ENCODE measurements at places on chromosomes 6 and 20. TPM values are rescaled to one million over a fixed set of nuclear protein-coding genes. Genes with fewer than 3 reads are reported as not detected.

The CLPSL2 gene
- total RNA-seq = not detected

The IL17F gene
- total RNA-seq = 0.68 TPM

GRCh38 chr6:150967381-150967780 lies 101.9 kb downstream of the MTHFD1L start:
- H3K27me3 ChIP-seq = no peaks in the 10 kb centered on the region
- peaks cover 15% of the 10 kb centered on the region for H3K36me3 ChIP-seq
- H3K4me3 ChIP-seq = no peak overlapping the region
- peak overlapping the region; percentile 74 for H3K27ac ChIP-seq
- DNase-seq = no peak
- peaks cover 9% of the 10 kb centered on the region for H3K4me1 ChIP-seq

The SLC17A3 gene
- 1.3 TPM for total RNA-seq

The CTCFL gene
- total RNA-seq = not detected

- H3K27me3 ChIP-seq = no peaks in the 10 kb centered on the region
- no peak for DNase-seq
- H3K4me3 ChIP-seq = no peak overlapping the region
- H3K27ac ChIP-seq = no peak overlapping the region
Observed at GRCh38 chr6:29647927-29648642, 8.8 kb upstream of the MOG start.

GRCh38 chr6:6837541-6838080 lies 249.1 kb downstream of the LY86 start:
- DNase-seq = no peak
- no peak overlapping the region for H3K4me3 ChIP-seq
- peaks cover 5% of the 10 kb centered on the region for H3K4me1 ChIP-seq
- no peak overlapping the region for H3K27ac ChIP-seq
- peaks cover 43% of the 10 kb centered on the region for H3K27me3 ChIP-seq

GRCh38 chr20:22775671-22776139 lies 191.3 kb upstream of the FOXA2 start:
- H3K4me3 ChIP-seq = no peak overlapping the region
- H3K27ac ChIP-seq = no peak overlapping the region
- peaks cover 9% of the 10 kb centered on the region for H3K27me3 ChIP-seq
- no peak for DNase-seq

GRCh38 chr6:157261606-157262005 lies 61.7 kb downstream of the TMEM242 start:
- no peak overlapping the region for H3K4me3 ChIP-seq
- H3K27me3 ChIP-seq = peaks cover 16% of the 10 kb centered on the region
- H3K4me1 ChIP-seq = peaks cover 8% of the 10 kb centered on the region
- DNase-seq = no peak
- H3K36me3 ChIP-seq = no peaks in the 10 kb centered on the region

- H3K4me1 ChIP-seq = peaks cover 11% of the 10 kb centered on the region
- H3K36me3 ChIP-seq = peaks cover 2% of the 10 kb centered on the region
- no peaks in the 10 kb centered on the region for H3K27me3 ChIP-seq
- H3K27ac ChIP-seq = peak overlapping the region; percentile 97
- DNase-seq = no peak
Observed at GRCh38 chr20:25309395-25310267, 61.7 kb downstream of the PYGB start.

DNA sequence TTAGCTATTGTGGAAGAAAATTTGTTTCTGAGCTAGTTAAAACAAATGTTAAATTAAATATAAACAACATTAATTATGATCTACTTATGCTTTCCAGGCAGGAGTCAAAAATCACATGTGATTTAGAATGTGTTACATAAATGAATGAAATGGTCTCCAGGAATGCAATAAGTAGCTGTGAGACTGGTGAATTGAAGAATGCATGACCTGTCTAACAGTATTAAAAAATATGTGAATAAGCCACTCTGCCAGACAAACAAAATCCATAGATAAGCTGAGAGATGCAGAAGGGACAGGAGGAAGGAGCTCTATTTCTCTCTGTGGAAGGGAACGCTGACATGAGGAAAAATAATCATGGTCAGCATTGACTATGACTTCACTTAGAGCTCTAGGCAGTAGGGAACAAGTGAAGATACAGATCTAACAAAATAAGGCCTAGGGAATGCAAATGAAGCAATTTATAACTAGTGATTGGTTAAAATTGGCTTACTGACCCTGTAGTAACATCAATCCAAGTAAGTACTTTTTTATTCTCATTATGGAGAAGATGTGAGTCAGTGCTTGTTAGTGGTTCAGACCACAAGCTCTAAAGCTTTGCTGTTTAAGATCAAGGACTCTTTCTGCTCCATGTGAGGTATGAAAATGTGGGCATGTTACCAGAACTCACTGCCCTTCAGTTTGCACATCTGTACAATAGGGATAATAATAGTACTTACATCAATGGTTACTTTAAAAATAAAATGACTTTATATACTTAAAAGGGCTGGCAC lies 432.6 kb downstream of the MMUT start:
- DNase-seq = no peak
- H3K27me3 ChIP-seq = no peaks in the 10 kb centered on the region
- no peaks in the 10 kb centered on the region for H3K4me1 ChIP-seq
- H3K36me3 ChIP-seq = no peaks in the 10 kb centered on the region

DNA sequence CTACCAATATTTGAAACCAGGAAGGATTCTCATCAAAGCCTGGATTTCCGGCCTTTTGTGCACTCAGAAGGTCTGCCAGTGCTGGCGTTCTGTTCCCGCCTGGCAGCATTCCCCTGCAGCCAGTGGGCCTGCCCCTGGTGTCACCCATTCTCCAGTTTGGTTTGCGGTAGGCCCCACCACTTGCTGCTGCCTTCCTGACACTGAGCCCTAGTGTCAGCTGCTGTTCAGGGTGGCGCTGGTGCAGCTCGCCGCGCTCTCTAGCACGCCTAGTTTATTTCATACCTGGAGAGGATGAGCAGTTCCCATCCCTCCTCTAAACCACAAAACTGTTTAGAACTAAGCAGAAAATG lies 9.5 kb downstream of the NPEPL1 start:
- H3K27me3 ChIP-seq = no peaks in the 10 kb centered on the region
- H3K4me1 ChIP-seq = peaks cover 9% of the 10 kb centered on the region
- no peak overlapping the region for H3K4me3 ChIP-seq
- H3K36me3 ChIP-seq = peaks cover 2% of the 10 kb centered on the region

The IYD gene
- total RNA-seq = not detected

DNA sequence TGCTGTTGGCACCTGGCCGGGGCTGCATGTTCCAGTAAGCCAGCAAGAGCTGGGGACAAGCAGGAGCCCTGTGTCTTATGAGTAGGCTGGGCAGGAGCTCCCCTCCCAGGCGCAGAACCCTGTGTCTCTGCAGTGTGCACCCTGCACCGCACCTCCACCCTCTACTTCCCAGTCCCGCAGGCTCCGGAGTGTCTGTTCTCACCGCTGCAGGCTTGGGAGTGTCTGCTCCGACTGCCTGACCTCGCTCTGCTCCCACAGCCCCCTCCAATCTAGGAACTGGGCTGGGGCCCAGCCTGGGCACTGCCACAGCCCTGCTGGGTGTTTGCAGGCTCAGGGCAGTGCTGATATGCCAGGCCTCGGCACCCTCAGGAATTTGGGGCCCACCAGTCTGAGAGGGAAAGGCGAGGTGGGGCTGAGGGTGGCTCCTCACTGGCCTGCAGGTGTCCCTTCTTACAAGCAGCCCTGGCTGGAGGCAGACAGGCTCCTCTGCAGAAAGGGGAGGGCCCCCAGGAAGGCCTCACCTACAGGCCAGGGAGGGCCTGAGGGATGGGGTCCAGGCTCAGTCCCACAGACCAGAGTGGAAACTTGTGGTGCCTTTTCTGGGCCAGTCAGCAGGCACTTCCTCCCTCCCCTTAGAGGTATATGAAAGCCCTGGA lies 871.6 kb upstream of the GJE1 start:
- H3K4me3 ChIP-seq = no peak overlapping the region
- peaks cover 5% of the 10 kb centered on the region for H3K4me1 ChIP-seq
- no peak overlapping the region for H3K27ac ChIP-seq
- no peaks in the 10 kb centered on the region for H3K36me3 ChIP-seq
- no peaks in the 10 kb centered on the region for H3K27me3 ChIP-seq

GRCh38 chr20:17628101-17628841 lies 53.8 kb downstream of the RRBP1 start:
- peaks cover 9% of the 10 kb centered on the region for H3K36me3 ChIP-seq
- no peak for DNase-seq
- no peak overlapping the region for H3K4me3 ChIP-seq
- H3K4me1 ChIP-seq = peaks cover 10% of the 10 kb centered on the region

GRCh38 chr20:23270382-23270911 lies 80.1 kb upstream of the NXT1 start:
- H3K4me3 ChIP-seq = no peak overlapping the region
- no peak for DNase-seq
- no peak overlapping the region for H3K27ac ChIP-seq

The CHRNA4 gene
- not detected for total RNA-seq

The GPX5 gene
- total RNA-seq = not detected

- H3K27ac ChIP-seq = no peak overlapping the region
- no peak overlapping the region for H3K4me3 ChIP-seq
- no peak for DNase-seq
Observed at GRCh38 chr6:52877168-52877567, 32.3 kb downstream of the GSTA3 start.

DNA sequence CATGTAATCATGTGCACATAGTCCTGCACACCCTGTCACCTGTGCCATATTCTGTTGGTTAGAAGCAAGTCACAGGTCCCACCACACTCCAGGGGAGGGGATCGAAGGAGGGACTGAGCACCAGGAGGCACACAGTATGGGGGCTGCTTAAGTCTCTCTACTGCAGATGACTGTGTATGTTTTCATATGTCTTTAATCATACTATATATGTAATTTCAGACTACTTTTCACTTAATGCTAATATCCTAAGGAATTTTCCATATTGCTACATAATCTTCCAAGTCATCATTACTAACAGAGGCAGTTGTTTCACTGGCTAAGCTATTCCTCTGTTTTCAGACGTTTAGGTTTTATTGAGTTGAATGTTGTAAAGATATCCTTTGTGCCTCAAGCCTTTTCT lies 10.8 kb downstream of the EFCAB8 start:
- H3K36me3 ChIP-seq = no peaks in the 10 kb centered on the region
- DNase-seq = no peak
- no peaks in the 10 kb centered on the region for H3K27me3 ChIP-seq
- H3K27ac ChIP-seq = no peak overlapping the region
- no peak overlapping the region for H3K4me3 ChIP-seq

GRCh38 chr6:150745896-150746295 lies 119.6 kb upstream of the MTHFD1L start:
- peaks cover 3% of the 10 kb centered on the region for H3K4me1 ChIP-seq
- peaks cover 10% of the 10 kb centered on the region for H3K27me3 ChIP-seq
- DNase-seq = no peak
- peaks cover 2% of the 10 kb centered on the region for H3K36me3 ChIP-seq
- no peak overlapping the region for H3K4me3 ChIP-seq
- H3K27ac ChIP-seq = no peak overlapping the region

DNA sequence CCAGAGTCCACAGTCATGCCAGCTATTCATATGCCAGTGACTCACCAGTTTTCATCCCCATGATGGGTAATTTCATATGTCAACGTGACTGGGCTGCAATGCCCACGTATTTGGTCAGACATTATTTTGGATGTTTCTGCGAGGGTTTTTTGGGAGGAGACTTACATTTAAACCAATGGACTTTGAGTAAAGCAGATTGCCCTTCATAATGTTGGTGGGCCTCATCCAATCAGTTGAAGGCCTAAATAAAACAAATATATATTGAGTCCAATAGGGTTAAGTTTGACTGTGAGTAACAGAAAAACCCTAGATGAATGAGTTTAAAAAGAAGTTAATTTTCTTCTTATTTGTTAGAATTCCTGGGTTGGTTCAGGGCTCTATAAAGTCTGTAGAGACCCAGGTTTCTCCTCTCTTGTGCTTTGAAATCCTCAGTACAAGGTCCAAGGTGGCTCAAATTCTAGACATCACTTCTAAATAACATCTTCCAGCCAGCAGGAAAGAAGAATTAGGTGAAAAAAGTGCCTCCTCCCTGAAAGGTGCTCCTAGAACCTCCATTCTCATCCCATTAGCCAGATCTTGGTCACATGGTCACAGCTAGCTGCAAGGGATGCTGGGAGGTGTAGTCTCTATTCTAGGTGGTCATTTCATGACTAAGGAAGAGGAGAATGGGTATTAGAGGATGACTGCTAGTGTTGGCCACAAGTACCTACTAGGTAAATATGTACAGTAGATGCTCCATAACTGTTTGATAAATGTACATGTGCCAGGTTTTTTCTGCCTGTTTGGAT lies 16.7 kb upstream of the NEDD9 start:
- H3K4me3 ChIP-seq = no peak overlapping the region
- H3K27me3 ChIP-seq = no peaks in the 10 kb centered on the region
- H3K27ac ChIP-seq = no peak overlapping the region
- peaks cover 7% of the 10 kb centered on the region for H3K4me1 ChIP-seq
- peaks cover 5% of the 10 kb centered on the region for H3K36me3 ChIP-seq
- DNase-seq = no peak

The SH3BGRL2 gene
- total RNA-seq = 36.0 TPM

- no peak overlapping the region for H3K4me3 ChIP-seq
- H3K27ac ChIP-seq = no peak overlapping the region
- no peaks in the 10 kb centered on the region for H3K4me1 ChIP-seq
- no peaks in the 10 kb centered on the region for H3K27me3 ChIP-seq
Observed at GRCh38 chr6:48986845-48987244, 476.2 kb downstream of the MMUT start.

DNA sequence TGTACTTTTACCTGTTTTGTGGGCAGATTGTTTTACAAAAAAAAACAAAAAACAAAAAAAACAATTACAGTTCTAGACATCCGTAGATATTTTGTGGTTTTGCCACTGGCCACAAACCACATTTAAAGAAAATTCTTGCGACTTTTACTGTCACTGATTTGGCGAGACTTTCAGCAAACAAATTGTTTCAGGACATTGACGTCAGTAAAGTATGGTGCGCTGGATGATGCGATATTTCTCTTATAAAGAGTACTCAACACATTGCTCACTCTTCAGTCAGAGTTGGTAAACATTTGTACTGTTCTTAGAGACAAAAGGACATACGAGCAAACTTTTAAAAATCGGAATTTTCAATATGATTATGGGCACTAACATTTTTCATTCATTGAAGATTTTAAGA lies 229.8 kb downstream of the HAO1 start:
- H3K4me3 ChIP-seq = no peak overlapping the region
- DNase-seq = no peak
- H3K36me3 ChIP-seq = no peaks in the 10 kb centered on the region

The CST5 gene
- not detected for total RNA-seq

DNA sequence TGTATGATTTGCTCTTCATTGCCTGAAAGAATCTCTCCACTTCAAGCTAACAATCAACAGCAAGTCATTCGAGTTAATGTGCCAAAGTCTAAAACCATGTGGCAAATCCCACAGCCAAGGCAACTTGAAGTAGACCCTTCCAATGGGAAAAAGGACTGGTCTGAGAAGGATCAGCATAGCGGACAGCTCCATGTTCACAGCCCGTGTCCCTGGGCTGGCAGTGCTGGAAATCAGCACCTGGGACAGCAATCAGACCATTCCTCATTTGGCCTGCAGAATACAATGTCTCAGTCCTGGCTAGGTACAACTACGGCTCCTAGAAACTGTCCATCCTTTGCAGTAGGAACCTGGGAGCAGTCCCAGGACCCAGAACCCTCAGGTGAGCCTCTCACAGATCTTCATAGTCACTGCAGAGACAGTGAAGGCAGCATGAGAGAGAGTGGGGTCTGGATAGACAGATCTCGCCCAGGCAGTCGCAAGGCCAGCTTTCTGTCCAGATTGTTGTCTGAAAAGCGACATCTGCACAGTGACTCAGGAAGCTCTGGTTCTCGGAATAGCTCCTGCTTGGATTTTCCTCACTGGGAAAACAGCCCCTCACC lies 1.1 kb downstream of the GJA10 start:
- H3K36me3 ChIP-seq = peaks cover 5% of the 10 kb centered on the region
- no peak overlapping the region for H3K27ac ChIP-seq
- H3K4me3 ChIP-seq = no peak overlapping the region

GRCh38 chr6:106890447-106890846 lies 84.1 kb downstream of the CD24 start:
- DNase-seq = no peak
- H3K36me3 ChIP-seq = no peaks in the 10 kb centered on the region
- H3K27ac ChIP-seq = no peak overlapping the region
- H3K4me1 ChIP-seq = no peaks in the 10 kb centered on the region
- no peak overlapping the region for H3K4me3 ChIP-seq

Measured in T-helper 17 cell (primary cell).